ENCODE measurements at places on chromosomes 11 and 22. TPM values are rescaled to one million over a fixed set of nuclear protein-coding genes. Genes with fewer than 3 reads are reported as not detected.

SCGB1D2 gene
- total RNA-seq = not detected

JHY gene
- total RNA-seq = 1.7 TPM

ZP1 gene
- 0.55 TPM for total RNA-seq

CHRNA10 gene
- total RNA-seq = 0.83 TPM

DDI1 gene
- total RNA-seq = under 0.01 TPM

PLEKHA7 gene
- 0.18 TPM for total RNA-seq

FOLR1 gene
- not detected for total RNA-seq

NRIP3 gene
- 8.0 TPM for total RNA-seq

OR51A4 gene
- total RNA-seq = not detected

OR52K1 gene
- total RNA-seq = not detected

All from smooth muscle cell of bladder (primary cell).